ENCODE measurements at places on chromosomes 5 and 9.

GRCh38 chr9:22065431-22066200, 56.5 kb upstream of the CDKN2B start:
- no peak for DNase-seq

GRCh38 chr5:151040211-151040747, 19.9 kb downstream of the GPX3 start:
- DNase-seq, result no peak

GRCh38 chr5:109550077-109550476, 139.7 kb upstream of the MAN2A1 start:
- DNase-seq, result no peak

DNA sequence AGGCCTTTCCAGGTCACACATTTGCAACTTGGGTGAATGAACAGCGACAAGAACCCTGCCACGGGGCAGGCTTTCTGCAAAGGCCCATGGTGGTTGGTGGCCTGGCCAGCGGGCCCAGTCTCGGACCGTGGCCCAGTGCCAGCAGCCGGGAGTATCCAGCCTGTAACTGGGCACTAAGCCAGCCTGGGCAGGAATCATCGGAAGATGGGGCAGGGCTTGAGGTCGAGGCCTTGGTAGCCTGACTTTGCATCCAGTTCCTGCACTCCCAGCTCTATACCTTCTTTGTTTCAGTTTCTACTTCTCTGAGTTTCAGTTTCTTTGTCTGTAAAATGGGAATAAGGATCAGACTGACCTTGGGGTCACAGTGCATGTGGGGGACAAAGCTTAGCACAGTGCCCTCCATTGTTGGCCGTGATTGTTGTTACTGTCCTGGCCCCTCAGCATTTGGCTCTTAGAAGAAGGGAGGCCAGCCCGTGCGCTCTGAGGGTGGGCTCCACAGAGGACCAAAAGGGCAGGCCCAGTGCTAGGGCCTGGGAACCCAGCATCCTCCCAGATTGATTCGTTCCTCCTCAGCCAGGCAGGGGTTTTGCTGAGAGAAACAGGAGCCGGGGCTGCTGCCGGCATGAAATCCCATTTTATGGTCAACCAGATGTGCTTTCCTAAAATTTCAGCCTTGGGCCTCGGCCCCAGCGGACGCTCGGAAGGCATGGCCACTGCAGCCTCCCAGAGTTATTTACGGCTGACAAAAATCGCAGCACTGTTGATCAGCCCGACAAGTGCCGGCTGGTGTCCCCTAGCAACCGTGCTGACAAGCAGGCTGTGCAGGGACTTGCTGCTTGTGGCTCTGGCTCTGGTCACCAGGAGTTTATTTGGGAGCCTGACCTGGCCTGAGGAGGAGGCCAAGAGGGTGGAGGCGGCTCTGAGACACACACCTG, 43.6 kb downstream of the JADE2 start:
- no peak for DNase-seq

DNA sequence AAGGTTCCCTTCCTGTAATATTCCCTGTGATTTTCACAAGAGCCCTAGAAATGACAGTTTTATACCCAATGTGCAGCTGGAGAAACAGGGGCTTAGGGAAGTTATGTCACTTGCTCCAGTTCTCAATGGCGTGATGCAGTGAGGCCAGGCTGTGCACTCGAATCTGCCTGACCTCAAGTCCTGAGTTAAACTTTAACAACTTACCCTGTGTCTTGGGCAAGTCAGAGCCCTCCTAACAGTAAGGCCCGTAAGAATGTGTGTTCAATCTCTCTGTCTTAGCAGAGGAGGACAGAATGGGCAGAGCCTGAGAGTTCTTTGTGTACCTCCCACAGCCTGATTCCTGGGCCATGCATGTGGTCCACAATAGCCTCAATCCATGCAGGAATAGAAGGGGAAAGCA, 181.1 kb downstream of the TRIM32 start:
- DNase-seq, result no peak

- no peak for DNase-seq
Measured at GRCh38 chr5:175133185-175133584, 310.8 kb downstream of the DRD1 start.

DNA sequence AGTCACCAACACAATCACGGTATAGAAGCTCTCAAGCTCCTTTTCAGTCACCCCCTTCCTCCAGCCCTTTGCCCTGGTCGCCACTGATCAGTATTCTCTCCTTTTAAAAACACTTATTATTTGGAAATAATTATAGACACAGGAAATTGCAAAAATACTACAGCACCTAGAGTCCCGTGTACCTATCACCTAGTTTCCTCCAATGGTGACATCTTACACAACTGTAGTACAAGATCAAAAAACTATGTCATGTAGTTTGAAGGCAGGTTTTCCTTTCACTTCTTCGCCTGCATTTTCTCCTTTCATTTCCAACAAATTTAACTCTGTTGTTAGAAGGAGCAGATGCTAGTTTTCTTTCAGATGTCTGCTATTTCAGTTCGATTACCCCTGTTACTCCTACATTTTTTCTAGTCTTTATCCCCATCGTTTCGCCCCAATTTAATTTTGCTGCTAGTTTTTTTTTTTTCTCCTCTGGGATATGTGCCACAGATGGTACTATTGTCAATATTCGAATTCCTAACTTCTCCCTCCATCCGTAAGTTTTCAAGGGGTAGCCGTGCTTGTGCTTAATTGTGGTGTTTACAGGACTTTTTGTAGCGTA, 612 bp upstream of the ATG10 start:
- DNase-seq, result peak; percentile 5

GRCh38 chr5:78362220-78362619, 1.8 kb downstream of the SCAMP1 start:
- DNase-seq, result no peak

GRCh38 chr9:78235762-78236550, at the start of gene CEP78:
Gene CEP78 (plus strand): TSS chr9:78236075. CDS start chr9:78236351, 276 bp downstream.
- DNase-seq, result peak; percentile 91

GRCh38 chr9:126347093-126347492, 20.5 kb downstream of the MVB12B start:
- no peak for DNase-seq

- no peak for DNase-seq
Measured at GRCh38 chr9:119451426-119451825, 82.2 kb upstream of the BRINP1 start.

DNA sequence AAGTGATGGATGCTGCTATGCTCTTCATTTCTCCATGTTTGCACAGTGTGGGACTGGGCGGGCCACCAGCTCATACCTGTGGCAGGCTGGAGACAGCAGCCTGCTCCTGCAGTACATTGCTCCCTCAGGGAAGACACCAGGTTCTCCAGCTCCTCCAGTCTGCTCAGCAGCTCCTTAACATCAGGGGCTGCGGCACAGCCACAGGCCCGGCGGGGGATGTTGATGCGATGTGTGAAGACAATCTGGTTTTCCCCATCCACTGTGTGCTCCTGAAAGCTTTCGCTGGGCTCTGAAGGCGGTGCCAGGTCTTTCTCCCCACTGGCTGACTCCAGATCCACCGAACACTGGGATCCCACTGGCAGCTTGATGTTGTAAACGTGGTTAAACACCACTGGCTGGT, 27.5 kb downstream of the TNC start:
- no peak for DNase-seq

GRCh38 chr9:88826181-88826580, 165.1 kb upstream of the S1PR3 start:
- DNase-seq, result no peak

GRCh38 chr9:108057421-108058134, 568.0 kb upstream of the KLF4 start:
- no peak for DNase-seq

GRCh38 chr5:137146402-137146890, 352.7 kb downstream of the SPOCK1 start:
- DNase-seq, result no peak

GRCh38 chr5:168219515-168220410, 71.7 kb upstream of the WWC1 start:
- peak; percentile 28 for DNase-seq

GRCh38 chr9:125544988-125545651, 161.9 kb downstream of the MAPKAP1 start:
- DNase-seq, result no peak

- DNase-seq, result no peak
Measured at GRCh38 chr5:10124287-10124686, 125.4 kb downstream of the ATPSCKMT start.

GRCh38 chr5:151223447-151224264, at the start of gene CCDC69:
Gene CCDC69 (minus strand): TSS chr5:151224092. CDS start chr5:151223970, 122 bp downstream.
- peak; percentile 65 for DNase-seq

GRCh38 chr5:128551476-128551875, 13.4 kb upstream of the FBN2 start:
- no peak for DNase-seq

- no peak for DNase-seq
Measured at GRCh38 chr5:1479581-1480188, 34.4 kb upstream of the SLC6A3 start.

DNA sequence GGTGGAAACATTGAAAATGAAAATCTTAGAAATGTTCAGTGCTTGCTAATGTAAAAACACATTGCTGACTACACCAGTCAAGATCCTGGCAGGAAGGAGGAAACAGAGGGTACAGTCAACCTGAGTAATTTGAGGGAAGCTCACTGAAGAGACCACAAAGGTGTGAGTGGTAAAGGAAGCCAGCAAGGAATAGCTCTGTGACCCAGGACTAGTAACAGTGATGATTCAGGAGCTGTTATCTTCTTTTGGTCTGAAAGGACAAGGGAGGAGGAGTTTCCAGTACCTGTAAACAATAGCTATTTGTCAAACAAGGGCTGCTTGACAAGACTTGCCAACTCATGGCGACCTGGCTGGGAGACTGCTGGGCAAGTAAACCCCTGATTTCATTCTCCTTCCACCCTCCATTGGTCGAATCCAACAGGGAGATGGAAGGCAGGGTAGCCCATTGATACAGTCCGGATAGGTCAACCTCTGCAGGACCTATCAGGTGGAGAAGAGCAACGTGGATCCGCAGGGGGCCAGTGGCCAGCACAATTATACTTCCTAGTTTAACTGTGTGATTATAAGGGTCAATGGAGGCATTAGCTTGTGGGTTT, 68.1 kb downstream of the MAMDC2 start:
- no peak for DNase-seq

GRCh38 chr9:32875242-32875641, 91.9 kb downstream of the TMEM215 start:
- DNase-seq, result no peak

- no peak for DNase-seq
Measured at GRCh38 chr5:125408448-125409233, 662.2 kb upstream of the ZNF608 start.

GRCh38 chr9:87505869-87506678, 8.4 kb downstream of the DAPK1 start:
- no peak for DNase-seq

- no peak for DNase-seq
Measured at GRCh38 chr5:123089914-123090660, 1.0 kb downstream of the PRDM6 start.

DNA sequence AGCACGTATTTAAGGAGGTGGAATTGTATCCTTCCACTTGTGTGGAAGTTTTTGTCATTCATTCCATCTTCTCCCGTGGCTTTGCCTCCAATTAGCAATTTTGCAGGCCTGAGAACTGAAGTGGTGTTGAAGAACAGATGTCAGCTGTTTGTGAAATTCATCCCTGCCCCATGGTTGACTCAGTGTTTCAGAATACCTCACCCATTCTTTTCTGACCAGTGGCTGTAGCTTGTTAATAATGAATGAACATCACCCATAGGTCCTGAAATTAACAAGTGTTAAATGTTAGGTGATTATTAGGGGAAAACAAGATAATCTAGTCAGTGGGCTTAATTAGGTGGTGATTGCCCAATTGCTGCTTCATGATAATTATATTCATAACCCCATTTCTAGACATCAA, 11.7 kb downstream of the ZNF462 start:
- no peak for DNase-seq

DNA sequence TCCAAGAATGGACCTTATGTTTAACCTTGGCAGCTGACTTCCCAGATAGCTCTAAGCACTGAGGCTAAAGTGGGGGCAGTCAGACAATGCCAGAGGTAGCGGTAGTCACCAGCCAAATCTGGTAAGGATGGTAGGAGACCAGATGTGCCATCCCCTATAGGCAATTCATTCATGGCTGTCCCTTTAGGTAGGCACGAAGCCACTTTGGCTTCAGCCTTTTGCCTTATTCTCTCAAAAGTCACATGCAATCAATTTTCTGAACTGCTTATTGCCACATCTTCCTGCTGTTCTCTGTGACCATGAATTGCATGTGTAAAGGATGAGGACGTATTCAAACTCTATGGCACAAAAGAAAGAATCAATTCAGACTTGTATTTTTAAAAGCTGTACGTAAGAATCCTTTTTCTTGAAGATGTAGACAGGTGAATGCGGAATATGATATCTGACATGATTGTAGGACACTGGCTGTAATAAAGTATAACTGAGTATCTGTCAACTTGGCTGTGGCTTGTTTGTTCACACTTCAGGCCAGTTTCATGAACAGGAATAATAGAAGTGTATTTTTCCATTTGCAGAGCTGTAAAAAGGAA, 611.7 kb downstream of the NR2F1-AS1 start:
- DNase-seq, result no peak

- DNase-seq, result peak; percentile 28
Measured at GRCh38 chr5:6713274-6714225, at the start of gene TENT4A. Gene TENT4A (plus strand): TSS chr5:6713432. CDS start chr5:6713984, 552 bp downstream.

DNA sequence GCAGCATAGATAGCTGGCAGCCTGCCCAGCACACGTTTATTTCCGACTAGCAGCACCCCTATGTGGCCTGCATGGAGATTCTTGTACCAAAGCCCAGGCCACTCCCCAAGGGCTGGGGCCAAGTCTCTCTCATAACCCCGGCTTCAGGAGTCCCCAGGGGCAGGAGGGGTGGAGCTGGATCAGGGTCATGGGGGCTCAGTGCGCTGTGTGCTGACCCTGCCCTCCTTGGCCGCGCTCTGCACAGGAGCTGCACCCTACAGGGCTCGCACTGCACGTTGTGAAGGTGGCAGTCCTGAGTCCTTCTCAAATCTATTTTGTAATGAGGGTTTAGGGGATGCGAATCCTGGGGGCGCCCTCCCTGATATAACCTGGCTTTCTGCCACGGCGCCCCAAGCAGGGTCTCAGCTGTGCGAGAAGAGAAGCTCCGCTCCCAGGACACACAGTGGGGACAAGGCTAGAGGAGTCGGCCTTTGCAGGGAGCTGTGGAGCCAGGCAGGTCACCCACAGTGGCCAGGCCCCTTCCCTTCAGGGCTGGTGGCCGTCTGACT, 28.6 kb downstream of the NKD2 start:
- DNase-seq, result no peak

- DNase-seq, result no peak
Measured at GRCh38 chr5:43729846-43730478, 127.0 kb downstream of the NNT start.

DNA sequence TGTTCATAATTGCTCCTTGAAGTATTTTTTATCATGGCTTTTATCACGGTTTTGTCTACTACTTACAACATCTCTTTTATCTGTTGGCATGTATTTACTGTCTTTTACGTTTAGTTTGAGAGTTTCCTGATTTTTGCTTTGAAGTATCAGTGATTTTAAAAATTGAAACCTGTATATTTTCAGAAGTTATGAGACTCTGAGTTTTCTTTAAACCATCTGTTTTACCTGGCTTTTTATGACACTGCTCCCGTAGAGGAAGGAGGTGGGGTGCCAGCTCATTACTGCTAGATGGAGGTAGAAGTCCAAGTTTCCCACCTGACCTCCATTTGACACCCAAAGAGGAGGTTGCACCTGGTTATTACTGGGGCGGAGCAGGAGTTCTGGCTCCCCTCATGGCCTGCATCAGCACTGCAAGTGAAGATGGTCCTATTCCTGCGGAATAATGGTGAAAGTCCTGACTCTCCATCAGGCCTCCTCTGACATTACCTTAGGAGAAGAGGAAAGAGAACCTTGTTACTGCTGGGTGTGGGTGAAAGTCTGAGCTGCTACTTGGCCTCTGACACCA, 10.0 kb upstream of the ZNF131 start:
- no peak for DNase-seq

Data from T-helper 2 cell treated with Interferon-gamma antibody and Interleukin-4, amounts not matched to agents 5 μg/mL and 100 μg/mL, for 36 hours (primary cell).